Left renal pelvis (tissue), 4 donors: ENCODE measurements at places on chromosomes 1 and 21.

GRCh38 chr1:55062801-55063576 lies 23.6 kb downstream of the PCSK9 start:
- no peak for DNase-seq

GRCh38 chr21:27429710-27430341 lies 462.9 kb upstream of the ADAMTS5 start:
- no peak for DNase-seq

- no peak for DNase-seq
Measured at GRCh38 chr1:24393892-24394291, 19.7 kb downstream of the STPG1 start.

- DNase-seq: no peak
Measured at GRCh38 chr1:181383695-181384094, 99.6 kb upstream of the CACNA1E start.

DNA sequence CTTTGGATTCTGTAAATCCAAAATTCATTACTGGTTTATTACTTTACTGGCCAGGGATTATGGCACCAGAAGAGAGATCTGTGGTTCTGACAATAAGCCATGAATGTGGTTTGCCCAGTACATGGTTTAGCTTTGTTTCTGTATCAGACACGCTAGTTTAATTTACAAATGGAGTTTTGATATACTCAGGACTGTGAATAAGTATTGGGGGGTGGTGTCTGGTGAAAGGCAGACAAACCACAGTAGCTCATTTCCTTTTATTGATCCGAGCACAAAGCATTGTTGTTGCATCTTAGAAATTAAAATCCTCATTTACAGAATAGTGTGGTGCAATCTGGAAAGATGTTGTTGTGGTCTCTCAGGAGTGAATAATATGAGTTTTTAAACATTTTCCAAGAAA lies 96.0 kb downstream of the ST6GALNAC3 start:
- no peak for DNase-seq

GRCh38 chr1:111565079-111565478 lies 54.5 kb upstream of the RAP1A start:
- DNase-seq: no peak

DNA sequence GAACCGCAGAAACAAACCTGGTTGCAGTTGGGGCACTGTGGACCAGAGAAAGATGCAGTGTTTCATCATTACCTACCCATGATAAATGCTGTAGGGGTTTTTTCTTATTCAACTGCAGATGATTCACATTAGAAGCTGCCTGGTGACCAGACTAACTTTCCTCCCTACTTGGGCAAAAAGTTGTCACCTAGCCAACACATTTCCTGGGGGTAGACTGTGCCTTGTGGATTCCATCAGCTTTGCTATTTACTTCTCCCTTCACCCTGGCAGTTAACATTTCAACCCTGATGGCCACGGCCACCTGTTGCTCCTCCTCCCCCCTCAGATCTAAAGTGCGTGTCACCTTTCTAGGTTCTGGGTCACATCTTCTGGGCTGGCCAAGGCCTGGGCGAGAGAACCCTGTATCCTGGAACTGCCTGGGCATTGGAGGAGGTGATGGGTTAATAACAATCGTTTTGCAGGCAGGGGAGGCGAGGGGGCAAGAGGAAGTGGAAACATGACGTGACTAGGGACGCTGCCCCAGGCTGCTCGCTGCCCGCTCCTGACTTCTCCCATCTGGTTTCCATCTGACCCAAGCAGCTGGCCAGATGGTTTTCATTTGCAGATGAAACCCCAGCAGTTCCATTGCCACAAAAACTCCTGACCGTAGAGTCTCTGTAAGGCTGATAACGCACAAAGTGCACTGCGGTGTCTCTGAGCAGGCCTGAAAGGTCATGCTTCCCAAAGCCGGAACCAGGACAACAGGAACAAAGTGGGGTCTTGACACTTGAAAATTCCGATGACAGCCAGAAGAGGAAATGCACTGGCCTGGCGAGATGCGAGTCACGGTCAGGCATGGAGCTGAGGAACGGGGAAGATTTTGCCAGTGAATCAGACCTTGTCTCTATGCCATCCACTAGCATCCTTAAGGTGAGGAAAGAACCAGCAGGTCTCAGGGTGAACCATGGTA lies 36.6 kb downstream of the CAPZB start:
- DNase-seq: peak; percentile 54

- DNase-seq: no peak
Measured at GRCh38 chr1:17014671-17015567, 3.2 kb upstream of the ATP13A2 start.

DNA sequence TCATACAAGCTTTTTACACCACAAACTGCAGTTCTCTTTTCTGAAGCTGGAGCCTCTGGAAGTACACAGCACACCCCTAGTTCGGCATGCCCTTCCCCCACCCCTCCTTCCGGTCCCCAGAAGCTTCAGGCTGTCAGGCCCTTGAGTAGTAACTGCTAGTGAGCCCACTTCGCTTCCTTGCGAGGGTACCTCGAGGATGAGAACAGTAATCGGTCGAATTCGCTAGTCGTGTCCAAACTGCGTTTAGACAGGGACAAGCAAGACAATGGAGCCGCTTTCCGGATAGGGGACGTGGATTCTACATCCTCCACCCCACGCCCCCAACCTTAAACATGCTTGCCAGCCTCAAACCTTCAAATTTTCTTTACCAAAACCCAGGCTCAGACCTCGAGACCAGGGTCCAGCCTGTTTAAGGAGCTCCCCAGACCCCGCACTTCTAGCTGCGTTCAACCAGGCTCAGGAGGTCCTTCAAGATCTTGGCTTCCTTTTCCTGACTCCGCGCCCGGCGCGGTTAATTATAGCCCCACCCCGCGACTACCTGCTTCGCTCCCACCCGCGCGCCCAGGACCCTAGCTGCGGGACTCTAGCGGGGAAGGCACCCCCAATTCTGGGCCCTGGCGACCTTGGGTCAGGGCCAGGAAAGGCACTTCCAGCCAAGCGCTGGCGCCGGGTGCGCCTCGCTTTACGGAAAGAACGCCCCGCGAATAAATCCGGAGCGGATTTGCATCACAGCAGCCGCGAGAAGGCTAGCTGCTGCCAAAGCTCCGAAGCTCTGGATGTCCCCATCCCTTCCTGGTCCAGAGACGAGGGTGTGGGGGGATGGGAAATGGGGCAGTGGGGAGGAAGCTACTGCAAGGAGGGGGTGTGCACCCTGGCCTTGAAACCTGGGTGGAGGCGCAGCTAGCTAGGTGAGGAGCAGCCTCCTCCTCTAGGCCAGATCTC lies 8.1 kb upstream of the TSPAN1 start:
- DNase-seq: no peak

- no peak for DNase-seq
Measured at GRCh38 chr1:191582169-191582568, 576.1 kb upstream of the RGS18 start.

DNA sequence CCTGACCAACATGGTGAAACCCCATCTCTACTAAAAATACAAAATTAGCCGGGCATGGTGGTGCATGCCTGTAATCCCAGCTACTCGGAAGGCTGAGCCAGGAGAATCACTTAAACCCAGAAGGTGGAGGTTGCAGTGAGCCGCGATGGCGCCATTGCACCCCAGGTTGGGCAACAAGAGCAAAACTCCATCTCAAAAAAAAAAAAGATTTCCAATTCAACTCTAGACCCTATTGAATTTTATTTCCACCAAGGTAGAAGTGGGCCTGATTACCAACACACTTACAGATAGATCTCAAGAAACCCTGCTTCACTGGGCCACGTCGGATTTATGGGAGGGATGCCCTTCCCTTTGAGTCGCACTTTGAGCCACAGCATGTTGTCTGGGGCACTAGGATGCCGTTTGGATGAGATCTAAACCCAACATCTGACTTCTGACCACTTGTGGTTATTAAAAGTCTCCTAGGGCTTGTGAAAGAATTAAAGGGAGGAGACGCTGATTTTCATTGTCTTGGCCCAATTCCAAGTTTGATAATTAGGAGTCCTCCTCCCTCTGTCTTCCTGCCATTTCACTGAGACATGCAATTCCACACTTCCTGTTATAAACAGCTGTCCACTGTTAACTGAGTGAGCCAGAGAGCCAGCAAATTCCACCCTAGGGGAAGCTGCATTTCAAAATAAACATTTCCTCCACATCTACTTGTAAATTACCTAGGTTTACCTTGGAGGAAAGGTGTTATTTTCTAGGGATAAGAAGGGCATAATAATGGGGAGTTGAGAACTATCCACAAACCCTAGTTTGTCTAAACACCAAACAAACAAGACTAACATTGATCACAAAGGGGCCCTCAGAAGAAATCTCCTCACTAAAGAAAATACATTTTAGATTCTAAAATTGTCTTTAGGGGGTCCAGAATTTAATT lies 5.2 kb upstream of the RERE start:
- DNase-seq: peak; percentile 74

DNA sequence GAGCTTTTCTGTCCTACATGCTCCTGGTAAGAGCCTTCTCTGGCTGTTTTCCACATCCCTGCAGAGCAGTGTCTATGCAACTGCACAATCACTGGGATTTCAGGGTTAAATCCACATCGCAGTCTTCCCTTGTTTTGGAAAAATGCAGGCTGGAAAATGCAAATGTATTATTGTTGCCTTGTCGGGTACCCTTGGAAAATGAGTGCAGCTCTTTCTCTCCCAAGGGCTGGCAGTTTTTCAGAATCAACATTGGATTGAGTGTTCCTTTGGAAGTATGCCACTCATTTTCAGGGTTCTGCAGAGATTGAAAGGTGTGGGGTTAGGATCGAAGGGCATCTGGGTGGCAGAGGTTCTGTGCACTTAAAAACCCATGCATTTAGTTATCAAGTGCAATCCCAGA lies 3.2 kb downstream of the NOS1AP start:
- no peak for DNase-seq

DNA sequence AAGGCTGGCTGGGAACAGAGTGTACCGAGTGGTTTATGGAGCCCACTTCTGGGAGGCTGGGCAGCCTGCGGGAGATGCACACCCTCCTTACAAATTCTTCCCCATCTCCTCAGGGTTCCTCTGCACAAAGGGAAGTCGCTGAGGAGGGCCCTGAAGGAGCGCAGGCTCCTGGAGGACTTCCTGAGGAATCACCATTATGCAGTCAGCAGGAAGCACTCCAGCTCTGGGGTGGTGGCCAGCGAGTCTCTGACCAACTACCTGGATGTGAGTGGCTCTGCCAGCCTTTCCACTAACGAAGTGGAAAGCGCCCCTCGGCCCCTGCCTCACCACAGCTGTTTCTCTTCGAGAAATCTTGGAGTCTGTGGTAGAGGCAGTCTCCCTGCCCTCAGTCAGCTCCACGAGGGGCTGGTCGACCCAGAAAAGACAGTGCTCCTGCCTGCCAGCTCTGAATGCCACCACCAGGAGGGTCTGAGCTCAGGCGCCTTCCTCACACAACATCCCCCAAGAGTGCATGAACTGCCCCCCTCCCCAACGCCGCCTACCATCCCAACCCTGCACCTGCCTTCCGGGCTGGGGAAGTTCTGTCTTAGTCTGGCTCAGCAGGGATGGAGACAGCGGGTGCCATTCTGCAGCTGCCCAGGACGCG lies 31.8 kb downstream of the PROK1 start:
- no peak for DNase-seq

DNA sequence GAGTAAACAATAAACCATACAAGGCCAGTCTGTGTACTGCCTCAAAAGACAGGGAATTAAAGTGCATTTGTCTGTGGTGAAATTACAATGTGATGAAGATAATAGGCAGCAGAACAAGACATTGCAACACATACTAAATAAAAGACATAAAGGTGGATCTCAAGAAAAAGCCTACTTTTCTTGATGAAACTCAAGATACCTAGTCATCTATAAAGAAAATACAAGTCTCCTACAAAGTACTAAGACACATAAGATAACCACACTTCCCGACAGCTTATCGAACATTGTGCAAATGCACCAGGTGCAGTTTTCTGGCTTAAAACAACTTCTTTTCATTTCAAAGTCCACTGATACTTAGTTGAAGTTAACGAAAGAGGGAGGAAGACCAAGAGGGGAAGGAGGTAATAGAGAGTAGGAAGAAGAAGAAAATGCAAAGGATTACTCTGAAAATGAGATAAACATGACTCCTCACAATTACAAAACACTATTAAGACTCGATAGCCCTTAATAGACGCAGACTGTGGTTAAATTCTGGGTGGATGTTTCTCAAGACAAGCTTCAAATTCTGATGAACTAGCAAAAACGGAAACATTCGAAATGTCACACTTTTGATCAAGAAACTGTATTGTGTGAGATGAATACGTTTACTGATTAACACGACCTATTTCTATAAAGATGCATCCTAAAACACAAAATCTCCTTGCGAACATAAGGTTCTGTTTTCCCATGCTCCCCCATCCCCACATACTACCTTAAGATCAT lies 2.0 kb downstream of the HNRNPR start:
- DNase-seq: no peak

- no peak for DNase-seq
Measured at GRCh38 chr1:18640228-18641004, 9.8 kb downstream of the PAX7 start.

DNA sequence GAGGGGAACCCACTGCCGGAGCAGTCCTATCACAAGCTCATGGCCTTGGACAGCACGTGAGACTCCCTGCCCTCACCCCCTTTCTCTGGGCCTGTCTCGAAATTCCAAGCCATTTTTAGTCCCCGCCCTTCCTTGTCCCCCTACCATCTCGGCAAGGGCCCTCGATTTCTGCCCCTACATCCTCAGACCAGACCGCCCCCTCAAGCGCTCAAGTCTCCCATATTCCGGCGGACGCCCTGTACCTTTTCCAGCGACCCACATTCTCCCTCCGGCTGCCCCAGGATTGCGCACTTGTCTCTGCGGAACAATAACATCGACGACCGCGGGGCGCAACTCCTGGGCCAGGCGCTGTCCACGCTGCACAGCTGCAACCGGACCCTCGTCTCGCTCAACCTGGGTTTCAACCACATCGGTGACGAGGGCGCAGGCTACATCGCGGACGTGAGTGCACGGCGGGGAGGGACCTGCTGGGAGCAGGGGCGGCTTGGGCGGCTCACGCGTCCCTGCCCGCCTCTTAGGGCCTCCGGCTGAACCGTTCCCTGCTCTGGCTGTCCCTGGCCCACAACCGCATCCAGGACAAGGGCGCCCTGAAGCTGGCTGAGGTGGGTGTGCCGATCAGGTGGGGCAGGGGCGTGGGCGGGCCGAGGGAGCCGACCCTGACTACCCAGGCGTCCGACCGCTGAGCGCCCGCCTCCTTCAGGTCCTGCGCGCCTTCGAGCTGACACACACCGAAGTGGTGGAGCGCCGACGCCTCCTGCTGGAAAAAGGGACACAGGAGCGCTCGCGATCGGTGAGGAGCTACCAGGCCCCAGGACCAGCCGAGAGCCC lies 7.0 kb downstream of the LRRC71 start:
- DNase-seq: peak; percentile 46

GRCh38 chr1:210446479-210446878 lies 117.8 kb downstream of the HHAT start:
- no peak for DNase-seq

GRCh38 chr1:211017075-211017718 lies 116.8 kb downstream of the KCNH1 start:
- DNase-seq: no peak

GRCh38 chr1:181386340-181386739 lies 97.0 kb upstream of the CACNA1E start:
- DNase-seq: no peak

DNA sequence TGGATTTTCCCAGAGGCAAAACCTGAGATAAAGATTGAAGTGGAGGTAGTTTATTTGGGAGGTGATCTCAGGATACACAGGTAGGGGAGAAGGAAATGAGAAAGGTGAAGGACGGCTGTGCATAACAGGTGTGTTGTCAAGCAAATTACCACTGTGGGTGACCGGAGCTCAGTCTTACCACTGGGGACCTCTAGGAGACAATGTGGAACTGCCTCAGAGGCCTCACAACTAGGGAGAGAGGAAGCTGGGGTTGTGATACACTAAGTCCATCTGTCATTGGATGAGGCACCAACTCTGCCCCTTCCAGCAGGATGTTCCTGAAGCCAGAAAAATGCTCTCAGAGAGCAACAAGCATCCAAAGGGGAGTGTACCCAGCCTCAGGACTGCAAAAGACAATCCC lies 32.6 kb downstream of the GRIK3 start:
- DNase-seq: no peak

- DNase-seq: no peak
Measured at GRCh38 chr1:223700942-223701637, 11.2 kb upstream of the CAPN2 start.
